ENCODE measurements at places on chromosomes 2 and 18.

DNA sequence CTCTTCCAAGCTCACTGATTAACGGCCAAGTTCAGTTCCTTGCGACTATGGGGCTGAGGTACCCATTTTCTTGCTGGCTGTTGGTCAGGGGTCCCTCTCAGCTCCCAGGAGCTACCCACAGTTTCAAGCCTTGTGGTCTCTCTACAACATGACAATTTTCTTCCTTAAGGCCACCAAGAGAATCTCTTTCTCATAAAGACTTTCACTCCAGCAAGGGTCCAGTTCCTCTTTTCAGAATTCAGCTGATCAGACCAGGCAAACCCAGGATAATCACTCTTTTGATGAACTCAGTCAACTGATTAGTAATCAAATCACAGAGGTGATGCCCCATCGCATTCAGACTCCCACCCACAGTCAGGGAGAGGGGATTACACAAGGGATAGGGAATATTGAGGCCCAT lies 129.7 kb downstream of the IRS1 start:
- no peak for DNase-seq

GRCh38 chr2:177211169-177211568 lies 1.4 kb upstream of the HNRNPA3 start:
- DNase-seq: no peak

- DNase-seq: no peak
Measured at GRCh38 chr2:226080334-226080733, 680.8 kb downstream of the NYAP2 start.

DNA sequence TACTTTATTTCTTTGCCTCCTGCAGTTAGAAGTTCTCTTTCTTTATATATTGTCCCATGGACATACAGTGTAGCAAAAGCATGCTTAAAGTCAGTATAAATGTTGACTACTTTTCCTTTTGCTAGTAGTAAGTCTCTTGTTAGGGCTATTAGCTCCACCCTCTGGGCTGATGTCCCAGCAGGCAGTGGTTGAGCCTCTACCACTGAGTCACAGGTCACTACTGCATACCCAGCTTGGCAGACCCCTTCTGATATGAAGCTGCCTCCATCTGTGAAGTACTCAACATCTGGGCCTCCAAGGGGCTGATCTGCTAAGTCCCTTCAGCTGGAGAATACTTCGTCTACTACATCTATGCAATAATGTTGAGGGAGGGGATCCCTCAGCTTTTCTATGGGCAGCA lies 61.0 kb upstream of the SLC35G4 start:
- no peak for DNase-seq

DNA sequence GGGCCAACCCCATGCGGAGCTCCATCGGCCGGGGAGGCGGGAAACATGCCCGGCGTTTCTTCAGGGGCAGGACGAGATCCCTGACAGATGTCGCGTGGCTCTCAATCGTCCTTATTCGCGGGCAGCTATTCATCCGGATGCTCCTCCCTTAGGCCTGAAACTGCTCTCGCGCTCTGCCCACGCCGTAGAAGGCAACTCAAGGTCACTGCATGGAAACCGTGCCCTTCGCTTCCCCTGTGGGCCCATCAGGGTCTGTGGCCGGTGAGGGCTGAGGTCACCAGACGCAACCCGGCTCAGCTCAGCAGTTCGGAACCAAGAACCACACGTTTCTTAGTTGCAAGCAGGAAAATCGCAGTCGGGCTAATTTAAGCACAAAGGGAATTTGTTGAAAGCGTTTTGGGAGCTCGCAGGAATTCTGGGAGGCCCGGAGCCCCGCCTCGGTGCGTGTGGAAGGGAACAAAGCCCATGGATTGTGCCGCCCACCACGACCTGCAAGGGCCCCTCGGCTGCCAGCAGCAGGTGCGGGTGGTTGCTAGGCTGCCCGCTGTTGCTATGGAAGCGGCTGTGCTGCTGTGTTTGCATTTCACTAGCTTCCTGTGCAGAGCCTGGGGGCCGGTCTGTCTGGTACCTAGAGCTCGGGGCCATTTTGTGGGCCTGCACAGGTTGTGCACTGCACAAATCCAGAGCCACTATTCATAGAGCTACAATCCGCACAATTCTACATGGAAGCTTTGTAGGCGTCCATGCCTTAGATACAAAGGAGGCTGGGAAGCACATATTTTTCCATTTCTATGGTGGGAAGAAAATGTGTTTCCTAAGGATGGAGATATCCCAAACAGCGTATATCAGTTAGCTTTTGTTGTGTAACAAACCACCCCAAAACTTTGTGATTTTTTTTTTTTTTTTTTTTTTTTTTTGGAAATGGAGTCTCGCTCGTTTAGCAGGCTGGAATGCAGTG lies 6.0 kb upstream of the ALLC start:
- DNase-seq: peak; percentile 59

- no peak for DNase-seq
Measured at GRCh38 chr2:33212151-33212550, 264.3 kb upstream of the RASGRP3 start.

DNA sequence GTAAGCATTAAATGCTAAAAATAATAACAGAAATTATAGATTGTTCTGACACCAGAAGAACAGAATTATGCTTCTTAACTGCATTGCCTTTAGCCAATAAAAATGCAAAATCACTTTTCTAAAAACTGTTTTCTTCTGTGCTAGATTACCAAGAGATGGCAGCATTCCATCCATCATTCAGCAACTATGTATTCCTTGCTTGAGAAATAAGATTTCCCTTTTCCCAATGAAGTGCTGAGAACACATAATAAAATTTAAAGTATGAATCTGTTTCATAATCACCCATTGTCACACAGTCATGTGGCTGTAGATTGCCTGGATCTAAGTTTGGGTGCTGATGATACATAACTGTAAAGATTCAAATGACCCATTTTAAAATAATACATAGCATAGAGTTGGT lies 504.2 kb downstream of the TDRD15 start:
- no peak for DNase-seq

DNA sequence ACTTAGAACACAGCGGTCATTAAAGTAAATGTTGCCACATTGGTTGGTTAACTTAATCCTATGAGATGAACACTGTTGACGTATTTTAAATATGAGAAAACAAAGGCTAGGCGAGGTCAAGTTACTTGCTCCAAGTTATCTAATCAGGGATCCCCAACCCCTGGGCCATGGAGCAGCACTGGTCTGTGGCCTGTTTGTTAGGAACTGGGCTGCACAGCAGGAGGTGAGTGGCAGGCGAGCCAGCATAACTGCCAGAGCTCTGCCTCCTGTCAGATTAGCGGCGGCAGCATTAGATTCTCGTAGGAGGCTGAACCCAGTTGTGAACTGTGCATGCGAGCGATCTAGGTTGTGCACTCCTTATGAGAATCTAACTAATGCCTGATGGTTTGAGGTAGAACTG lies 878.9 kb downstream of the CPS1 start:
- DNase-seq: no peak

- no peak for DNase-seq
Measured at GRCh38 chr2:158999458-158999857, 31.0 kb downstream of the TANC1 start.
